T-helper 2 cell treated with Interferon-gamma antibody and Interleukin-4, amounts not matched to agents 100 ng/mL and 5 ng/mL, for 36 hours (primary cell): ENCODE measurements at places on chromosomes 5 and 9. TPM values are rescaled to one million over a fixed set of nuclear protein-coding genes. Genes with fewer than 3 reads are reported as not detected.

The GMCL2 gene
- not detected in 2 replicates for total RNA-seq

The MARCOL gene
- not detected in 2 replicates for total RNA-seq

The SYNPO gene
- 0.02 and 0.05 TPM in 2 replicates for total RNA-seq

The DIPK1B gene
- total RNA-seq, result 1.1 and 1.3 TPM in 2 replicates

The PCDHB6 gene
- not detected in 2 replicates for total RNA-seq

The RASGEF1C gene
- total RNA-seq, result not detected in 2 replicates

The SLC6A18 gene
- not detected in 2 replicates for total RNA-seq

The PCSK5 gene
- total RNA-seq, result 3.0 and 3.1 TPM in 2 replicates
